ENCODE measurements at places on chromosomes 2 and 18.
A peak's percentile ranks its signal among the peaks of the same experiment; 100 is the strongest.

- DNase-seq = no peak
Measured at GRCh38 chr2:112321375-112322320, 46.3 kb downstream of the ZC3H6 start.

- DNase-seq = no peak
Measured at GRCh38 chr18:49646873-49647272, 85.0 kb downstream of the LIPG start.

GRCh38 chr2:105748566-105748965, 3.9 kb downstream of the NCK2 start:
- DNase-seq = peak; percentile 13

DNA sequence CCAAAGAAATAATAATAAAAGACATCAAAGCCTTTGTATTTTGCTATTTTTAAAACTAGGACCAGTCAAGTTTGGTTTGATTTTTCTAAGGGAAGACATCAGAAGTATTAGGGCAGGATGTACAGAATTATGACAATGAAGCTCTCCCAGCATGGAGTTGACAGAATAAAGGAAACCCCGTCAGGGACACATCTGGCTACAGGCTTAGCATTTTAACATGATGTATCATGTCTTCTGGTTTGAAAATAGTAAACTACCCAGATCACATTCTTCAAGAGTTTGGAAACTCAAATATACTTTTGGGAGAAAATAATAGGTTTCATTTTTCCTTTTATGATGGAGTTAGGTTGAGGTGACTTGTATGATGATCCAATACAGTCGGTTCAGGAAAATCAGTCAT, 552.0 kb upstream of the CDH2 start:
- no peak for DNase-seq

DNA sequence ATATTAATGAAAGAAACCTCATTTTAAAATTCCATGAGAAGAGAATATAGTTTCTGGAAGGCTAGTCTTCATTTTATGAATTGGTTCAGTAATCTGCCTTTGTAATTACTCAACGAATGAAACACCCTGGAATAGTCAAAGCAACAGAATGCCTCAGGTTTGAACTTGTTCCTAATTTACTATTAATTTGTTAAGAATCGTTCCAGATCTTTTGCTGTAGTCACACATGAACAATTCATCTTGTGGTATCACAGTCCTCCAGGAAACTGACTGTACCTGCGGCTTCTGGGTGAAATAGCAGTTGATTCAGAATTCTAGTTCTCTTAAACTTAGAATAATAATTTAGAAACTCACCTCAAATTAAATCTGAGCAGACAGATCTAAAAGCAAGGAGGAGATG, 282.7 kb upstream of the MAP2 start:
- DNase-seq = no peak

GRCh38 chr2:135651717-135652116, 89.9 kb upstream of the UBXN4 start:
- no peak for DNase-seq

- DNase-seq = no peak
Measured at GRCh38 chr18:42706029-42706608, 409.4 kb downstream of the RIT2 start.

- no peak for DNase-seq
Measured at GRCh38 chr2:123438675-123439074, 586.4 kb upstream of the CNTNAP5 start.

DNA sequence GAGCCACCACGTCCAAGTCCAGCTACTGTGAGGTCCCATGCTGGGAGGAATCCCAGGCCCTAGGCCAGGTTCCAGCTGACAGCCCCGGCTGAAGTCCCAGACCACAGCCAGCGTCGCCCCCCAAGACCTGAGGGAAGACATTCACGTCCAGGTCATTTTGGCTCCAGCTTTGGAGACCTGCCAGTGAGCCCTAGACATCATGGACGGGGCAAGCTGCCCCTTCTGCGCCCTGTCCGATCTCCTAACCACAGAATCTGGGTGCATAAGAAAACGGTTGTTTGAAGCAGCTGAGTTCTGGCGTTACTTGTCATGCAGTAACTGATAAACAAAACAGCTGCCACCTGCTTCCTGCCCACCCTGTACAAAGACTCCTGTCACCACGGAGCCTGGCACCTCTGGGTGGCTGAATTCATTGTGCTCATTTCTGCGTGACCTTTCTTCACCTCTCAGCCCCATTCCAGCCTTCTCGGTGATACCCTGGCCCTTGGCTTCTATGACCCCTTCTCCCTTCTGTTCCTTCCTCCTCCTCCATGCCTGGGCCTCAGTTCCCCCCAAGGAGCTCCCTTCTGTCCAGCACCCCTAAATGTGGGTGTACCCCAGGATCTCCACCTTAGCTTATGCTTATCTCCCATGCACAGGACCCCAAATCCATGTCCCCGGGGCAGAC, 72.6 kb upstream of the SMAD7 start:
- peak; percentile 42 for DNase-seq

DNA sequence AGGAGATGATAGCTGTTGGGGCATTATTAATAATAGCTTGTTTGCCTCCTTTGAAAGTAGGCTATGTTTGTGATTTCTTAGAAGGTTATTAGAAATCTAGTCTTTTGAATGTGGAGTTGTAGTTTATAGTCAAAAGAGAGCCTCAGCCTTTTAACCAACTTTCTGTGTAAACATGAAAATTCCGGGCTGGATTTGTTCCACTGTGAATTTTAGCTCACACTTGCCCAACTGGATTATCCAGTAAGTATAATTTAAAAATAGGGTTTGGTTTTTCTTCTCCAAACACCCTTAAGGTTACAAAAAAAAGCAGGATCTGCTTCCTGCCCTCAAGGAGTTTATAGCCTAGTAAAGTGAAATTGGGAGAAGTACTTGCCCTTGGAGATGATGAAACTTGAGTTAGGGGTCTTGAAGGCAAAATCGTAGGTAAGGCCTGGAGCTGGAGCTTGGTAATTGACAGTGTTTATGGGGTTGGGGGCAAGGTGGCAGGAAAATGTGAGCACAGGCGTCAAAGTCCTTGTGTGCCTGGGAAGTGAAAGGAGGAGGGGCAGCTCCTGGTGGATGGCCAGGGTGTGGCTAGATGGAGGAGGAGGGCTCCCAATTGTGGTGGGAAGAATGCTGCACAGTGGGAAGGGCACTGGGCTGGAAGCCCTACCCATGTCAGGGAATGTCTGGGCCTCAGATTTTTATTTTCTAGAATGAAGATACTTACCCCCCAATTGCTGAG, 21.3 kb downstream of the ITGA6 start:
- no peak for DNase-seq

DNA sequence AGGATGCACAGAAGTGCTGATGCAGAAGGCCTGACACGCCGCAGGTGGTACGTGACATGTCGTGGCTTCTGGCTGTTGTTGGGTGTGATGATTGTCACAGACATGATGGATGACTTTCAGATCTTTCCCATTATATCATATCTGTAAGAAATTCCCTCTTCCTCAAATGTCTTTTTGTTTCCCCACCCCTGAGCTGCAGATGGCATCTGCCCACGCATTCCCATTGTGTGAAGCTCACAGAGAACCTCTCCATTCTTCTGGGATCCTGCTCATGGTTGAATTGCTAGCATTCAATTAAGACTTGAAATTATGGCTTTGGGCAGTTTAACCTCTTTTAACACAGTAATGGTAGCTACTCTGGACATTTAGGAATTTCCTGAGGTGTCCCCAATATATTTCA, 28.3 kb upstream of the EPHA4 start:
- DNase-seq = no peak
